Liver (tissue), 10 donors: ENCODE measurements at places on chromosomes 7 and 10.
A peak's percentile ranks its signal among the peaks of the same experiment; 100 is the strongest.

GRCh38 chr7:145378197-145378596, 542.3 kb upstream of the TPK1 start:
- no peak for DNase-seq

DNA sequence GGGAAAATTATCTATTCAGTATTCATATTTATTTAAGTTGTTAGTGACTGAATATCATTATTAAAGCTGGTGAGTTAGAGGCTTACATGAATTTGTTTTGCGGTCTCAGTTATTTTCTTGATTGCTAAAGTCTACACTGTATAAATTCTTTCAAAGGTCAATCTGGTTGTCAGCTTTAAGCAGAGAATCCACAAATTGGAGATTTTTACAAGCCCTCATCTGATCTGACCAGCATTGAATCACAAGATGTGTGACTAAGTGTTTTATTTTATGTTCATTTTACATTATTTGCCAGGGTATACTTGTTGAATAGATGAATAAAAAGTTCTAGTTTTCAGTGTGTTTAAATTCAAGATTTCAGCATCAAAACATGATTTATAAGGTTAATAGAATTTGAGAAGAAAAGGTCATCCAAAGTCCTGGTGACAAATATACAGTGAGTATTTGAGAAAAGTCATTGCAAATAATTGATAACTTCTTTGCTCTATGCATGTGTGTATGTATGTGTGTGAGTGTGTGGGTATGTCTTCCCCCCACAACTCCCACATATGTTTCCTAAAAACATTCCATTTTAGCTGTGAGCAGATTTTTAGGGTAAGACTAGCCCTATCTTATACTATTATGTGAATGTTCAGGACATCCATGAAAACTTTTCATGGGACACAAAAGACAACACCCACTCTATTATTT, 4.4 kb downstream of the SEMA3A start:
- DNase-seq: no peak

DNA sequence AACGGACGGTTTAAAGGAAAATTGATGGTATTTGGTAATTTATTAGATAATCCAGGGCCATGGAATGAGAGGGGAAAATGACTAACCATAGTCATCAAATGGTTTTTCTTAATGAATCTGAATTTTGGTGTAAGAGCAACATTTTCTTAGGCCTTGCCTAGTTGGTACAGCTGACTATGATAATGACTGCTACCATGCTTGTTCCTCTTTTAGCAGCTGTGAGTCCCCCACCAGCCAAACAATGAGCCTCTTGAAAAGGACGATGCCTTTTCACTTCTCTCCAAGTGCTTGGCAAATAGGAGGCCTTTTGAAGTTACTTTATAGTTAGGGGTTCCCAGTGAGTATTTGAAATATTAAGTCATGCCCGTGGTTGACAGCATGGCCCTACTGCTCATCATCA, 53.0 kb downstream of the TRUB1 start:
- no peak for DNase-seq

GRCh38 chr7:141748396-141748795, 10.2 kb downstream of the SSBP1 start:
- no peak for DNase-seq

GRCh38 chr10:24882047-24882698, 70.2 kb downstream of the PRTFDC1 start:
- DNase-seq: no peak

GRCh38 chr7:55109404-55110167, 90.8 kb downstream of the EGFR start:
- DNase-seq: no peak

DNA sequence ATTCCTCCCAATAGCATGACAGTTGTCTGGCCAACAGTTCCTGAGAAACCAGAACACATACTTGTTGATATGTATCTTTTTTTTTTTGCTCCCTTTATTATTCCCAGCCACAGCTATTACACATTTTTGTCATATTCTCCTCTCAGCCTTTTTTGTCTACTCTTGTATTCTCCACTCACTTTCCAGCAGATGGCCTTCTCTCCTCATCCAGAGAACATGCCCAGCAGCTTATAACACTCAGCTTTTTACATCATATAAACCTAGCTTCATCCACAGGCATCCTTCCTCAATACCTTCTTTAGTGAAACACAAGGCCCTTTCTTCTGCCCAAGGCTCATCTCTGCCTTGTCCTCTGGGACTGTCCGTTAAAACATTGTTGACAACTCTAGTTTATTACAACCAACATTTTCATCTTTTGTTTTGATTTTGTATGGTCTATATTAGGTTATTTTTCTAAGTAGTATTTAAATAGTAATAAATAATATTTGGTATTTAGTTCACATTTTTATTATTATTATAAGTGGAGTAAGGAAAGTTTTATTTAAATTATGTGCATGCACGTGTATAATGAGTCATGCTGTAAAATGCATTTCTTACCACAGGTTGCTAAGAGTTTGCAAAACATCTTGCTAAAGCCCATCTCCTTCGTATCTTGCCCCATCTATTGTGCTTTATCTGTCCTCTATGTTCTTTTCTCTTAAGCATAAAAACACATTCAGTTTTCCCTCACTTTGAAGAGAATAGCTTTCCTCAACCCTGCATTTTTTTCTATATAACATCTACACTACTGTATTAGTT, 101.5 kb downstream of the ORC5 start:
- DNase-seq: no peak

DNA sequence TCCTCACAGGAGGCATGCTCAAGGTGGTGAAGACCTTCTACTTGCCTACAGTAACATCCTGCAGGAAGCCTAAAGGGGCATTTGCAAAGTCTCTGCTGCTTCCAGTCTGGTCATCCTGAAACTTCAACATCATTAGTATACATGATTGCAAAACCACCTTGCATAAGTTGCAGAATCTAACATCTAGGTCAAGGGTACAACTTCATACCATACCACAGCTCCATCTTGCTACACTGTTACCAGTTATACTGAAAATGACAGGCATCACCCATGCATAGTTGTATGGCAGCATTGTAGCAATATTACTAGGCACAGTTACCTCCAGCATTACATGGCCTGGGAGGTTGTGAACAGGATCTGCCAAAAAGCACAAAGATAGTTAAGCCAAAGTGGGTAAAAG, 13.7 kb upstream of the MACROH2A2 start:
- no peak for DNase-seq

- no peak for DNase-seq
Measured at GRCh38 chr7:24279512-24279911, 4.5 kb upstream of the NPY start.

GRCh38 chr10:97708976-97709946, 4.3 kb upstream of the MARVELD1 start:
- DNase-seq: peak; percentile 59

DNA sequence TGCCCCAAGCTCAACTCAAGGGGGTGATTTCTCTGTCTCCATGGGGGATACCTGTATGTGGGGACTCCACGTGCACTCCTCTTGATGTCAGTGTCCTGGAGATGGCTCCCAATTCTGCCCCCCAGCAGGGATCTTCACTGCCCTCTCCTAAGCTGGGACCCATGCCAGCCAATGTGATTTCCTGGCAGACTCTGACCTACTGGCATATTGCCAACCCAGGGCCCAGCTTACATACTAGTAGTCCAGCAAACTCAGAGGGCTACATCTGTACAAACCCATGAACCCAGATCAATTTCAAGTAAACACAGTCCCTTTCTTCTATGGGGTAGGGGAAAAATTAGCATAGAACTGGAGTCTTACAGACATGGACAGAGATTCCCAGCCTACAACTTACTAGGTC, 26.2 kb upstream of the BMPR1A start:
- peak; percentile 69 for DNase-seq

DNA sequence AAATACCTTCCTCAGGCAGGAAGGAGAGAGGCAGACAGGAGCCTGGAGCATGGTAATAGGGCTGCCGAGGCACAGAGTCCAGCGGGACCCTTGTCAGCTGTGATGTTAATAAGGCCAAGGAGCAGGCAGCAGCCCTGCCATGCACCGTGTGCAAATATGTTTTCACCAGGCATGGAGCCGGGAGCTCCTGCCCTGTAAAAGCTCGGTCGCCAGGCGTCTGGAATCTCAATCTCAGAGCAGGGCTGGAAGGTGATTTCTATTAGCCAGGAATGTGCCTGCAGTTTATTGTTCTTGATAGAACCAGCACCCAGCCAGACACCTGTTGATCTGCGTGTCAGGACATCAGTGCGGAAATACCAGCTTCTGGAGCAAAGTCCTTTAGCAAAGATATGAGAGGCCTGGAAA, 469.8 kb downstream of the GLRX3 start:
- DNase-seq: no peak

DNA sequence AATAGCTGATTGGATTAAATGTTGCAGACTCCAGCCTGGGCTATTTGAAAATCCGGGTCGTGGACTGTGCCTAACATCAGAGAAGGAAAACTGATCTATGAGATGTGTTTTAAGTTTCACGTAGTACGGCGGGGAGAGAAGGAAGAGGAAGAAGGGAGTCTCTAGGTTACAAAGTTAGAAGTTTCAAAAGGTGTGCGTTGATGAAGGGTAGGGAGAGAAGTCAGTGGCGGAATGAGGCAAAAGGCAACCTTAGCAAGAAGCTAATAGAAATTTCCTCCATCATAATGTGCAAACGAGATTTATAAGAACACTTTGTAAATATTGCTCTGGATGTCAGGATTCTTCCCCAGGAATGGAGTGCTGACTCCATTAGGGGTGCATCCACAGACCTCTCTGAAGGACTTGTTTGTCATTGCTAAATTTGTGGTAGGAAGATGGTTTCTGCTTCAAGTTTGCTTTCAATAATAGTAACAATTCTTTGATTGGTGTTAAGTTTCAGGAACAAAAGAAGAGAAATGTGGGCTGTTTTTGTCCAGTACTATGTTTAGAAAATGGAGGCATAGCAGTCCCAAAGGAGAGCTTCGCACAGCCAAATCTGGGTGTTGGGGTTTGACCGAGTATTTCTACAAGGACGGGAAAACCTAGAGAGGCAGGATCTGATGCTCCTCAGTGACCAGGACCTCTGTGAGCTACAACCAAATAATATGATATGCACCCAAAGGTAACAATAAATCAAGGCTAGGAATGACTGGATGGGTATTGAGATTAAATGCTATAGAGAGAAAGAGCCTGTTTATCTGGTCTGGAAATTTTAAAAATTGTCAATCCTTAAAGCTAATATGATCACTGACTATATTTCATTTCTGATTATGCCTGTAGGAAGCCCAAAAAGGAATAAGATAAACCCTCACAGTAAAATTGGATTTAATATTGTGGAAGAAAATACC, 8.2 kb downstream of the TWIST1 start:
- DNase-seq: no peak

GRCh38 chr7:134422638-134423037, 36.3 kb downstream of the AKR1B1 start:
- DNase-seq: no peak

- DNase-seq: no peak
Measured at GRCh38 chr7:30423788-30424505, 54.6 kb downstream of the NOD1 start.

DNA sequence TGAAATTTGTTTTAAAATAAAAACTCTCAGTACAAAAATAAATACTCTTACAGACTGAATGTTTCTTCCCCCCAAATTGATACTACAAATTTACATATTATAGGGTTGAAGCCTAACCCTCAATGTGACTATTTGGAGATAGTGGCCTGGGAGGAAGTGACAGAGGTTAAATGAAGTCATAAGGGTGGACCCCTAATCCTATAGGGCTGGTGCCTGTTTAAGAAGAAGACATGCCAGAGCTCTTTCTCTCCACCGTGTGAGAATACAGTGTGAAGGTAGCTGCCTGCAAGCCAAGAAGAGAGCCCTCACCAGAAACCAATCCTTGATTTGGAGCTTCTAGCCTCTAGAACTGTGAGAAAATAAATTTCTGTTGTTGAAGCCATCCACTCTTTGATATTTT, 67.6 kb downstream of the MCU start:
- DNase-seq: no peak

GRCh38 chr7:27143023-27143949, at the start of gene HOXA5:
HOXA5 (minus strand) TSS chr7:27143681; CDS start chr7:27143607, 74 bp downstream.
- no peak for DNase-seq

GRCh38 chr10:12549297-12549696, 199.9 kb downstream of the CAMK1D start:
- DNase-seq: no peak

GRCh38 chr10:121069061-121069850, 218.1 kb downstream of the WDR11 start:
- no peak for DNase-seq

DNA sequence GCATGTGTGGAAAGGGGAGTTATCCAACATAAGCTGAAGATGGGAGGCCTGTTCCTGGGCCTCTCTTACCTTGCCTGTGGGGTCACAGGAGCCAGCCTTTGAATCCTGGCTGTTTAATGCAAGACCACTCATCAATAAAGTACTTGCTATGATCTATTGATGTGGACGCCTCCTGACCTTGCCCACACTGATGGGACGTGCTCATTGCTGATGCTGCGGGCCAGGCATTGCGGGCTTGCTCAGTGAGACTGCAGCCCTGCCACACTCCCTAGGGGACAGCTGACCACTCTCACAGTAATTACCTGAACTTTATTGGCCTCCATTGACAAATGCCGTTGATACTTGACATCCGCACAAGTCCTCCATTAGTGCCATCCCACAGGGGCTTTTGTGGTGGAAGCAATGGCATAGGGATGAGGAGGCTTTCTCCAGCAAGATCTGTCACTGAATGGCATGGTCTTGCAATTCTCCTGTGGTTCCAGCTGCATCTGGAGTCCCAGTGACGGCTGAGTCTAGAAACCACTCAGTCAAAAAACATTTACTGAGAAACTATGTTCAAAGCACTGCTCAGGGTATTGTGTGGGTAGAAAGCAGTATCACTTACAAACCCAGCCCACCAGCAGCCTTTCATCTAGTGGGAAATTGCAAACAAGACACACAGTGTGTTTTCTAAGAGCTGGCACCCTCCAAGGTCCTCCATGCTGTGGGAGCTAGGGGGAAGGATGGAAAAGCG, 135.1 kb upstream of the YAE1 start:
- no peak for DNase-seq

DNA sequence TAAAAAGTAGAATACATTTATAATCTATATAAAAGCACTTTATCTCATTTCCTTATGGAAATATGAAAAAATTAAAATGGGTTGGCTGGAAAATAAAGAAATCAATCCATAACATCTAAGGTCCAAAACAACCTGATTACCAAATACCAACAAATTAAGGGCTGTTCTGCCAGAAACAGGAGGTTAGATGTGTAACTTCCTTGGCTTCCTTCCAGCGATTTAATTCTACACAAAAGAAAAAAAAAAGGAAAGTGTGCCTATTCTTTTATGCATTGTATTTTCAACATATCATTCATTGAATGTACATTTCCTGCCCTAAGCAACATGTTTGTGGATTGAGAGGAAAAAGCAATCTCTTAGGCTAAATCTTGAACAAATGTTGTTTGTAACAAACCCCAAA, 36.2 kb upstream of the USP6NL start:
- DNase-seq: no peak

- no peak for DNase-seq
Measured at GRCh38 chr7:84624527-84624926, 429.9 kb upstream of the SEMA3A start.

DNA sequence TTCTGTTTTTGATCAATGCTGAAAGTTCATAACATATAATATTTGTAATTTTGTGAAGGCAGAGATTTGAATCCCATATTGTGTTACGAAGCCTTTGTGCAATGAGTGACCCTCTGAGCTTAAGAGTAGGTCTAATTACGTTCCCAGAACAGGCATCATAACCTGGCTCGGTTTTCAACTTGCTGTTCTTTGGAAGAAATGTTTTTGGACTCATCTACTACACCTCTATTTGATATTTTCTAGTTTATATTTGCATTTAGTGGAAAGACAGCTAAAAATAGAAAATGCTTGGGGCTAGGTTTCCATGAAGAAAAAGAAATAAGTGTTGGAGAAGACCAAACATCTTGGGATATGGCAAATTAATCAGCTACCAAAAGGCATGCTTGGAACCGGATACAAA, 234.8 kb downstream of the AGMO start:
- DNase-seq: no peak

GRCh38 chr7:94005753-94006152, 1.6 kb upstream of the BET1 start:
- DNase-seq: no peak
